ENCODE measurements at places on chromosomes 3 and 15.

GRCh38 chr15:48250640-48251076, 44.6 kb downstream of the SLC12A1 start:
- no peak for DNase-seq

- DNase-seq: no peak
Observed at GRCh38 chr3:139586420-139587017, 47.0 kb upstream of the RBP1 start.

DNA sequence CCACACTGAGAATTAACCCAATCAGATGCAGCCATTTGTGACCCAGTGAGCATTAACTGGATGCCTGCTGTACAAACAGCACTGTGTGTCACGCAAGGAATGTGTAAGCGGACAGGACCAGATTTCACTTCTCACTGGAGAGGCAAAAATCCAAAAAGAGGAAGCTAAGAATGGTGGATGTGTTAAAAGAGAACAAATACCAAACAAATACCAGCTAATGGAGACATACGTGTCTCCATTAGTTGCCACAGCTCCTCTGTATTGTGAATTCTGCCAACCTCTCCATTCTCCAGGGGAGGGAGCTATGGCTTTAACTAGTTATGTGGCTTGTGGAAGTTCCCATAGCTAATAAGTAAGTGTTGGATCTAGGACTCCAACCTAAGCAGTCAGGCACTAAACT, 2.6 kb downstream of the LTF start:
- no peak for DNase-seq

DNA sequence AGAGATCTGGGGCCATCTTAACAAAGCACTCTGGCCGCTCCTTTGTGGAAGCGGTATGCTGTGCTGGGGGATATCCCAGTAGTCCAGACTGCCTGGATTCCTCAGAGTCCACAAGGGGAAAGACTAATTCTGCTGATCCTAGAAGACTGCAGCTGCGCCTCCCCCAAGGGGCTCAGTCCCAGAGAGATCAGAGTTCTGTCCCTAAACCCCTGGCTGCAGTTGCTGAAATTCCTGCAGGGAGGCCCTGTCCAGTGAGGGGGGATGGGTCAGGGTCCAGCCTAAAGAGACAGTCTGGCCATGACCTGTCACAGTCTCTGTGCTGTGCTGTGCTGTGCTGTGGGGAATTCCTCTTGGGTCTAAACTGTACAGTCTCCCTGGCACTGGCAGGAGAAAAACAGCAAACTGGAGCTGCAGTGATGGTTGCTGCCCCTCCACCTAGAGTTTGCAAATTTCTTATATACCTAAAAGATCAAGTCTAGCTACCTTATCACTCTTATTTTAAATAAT, 575.1 kb upstream of the UBE2E2 start:
- DNase-seq: no peak

DNA sequence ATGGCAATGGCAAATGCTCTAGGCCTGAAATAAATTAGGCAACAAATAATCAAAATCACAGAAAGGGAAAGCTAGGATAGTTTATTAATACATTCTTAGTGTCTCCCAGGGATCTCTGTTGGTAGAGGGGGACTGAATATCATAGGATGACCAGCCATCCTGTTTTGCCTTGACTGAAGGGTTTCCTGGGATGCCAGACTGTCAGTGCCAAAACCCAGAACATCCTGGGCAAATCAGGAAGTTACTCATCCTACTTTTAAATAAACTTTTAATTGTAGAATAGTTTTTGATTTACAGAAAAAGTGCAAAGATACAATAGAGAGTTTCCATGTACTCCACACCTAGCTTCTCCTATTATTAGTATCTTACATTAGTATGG, 21.8 kb upstream of the SIAH2 start:
- DNase-seq: no peak

- DNase-seq: no peak
Observed at GRCh38 chr3:163821841-163822240, 1256.5 kb downstream of the SI start.

GRCh38 chr15:72907733-72908132, 124.2 kb upstream of the ADPGK start:
- DNase-seq: no peak

- DNase-seq: no peak
Observed at GRCh38 chr15:52559575-52559974, 9.3 kb downstream of the ARPP19 start.

DNA sequence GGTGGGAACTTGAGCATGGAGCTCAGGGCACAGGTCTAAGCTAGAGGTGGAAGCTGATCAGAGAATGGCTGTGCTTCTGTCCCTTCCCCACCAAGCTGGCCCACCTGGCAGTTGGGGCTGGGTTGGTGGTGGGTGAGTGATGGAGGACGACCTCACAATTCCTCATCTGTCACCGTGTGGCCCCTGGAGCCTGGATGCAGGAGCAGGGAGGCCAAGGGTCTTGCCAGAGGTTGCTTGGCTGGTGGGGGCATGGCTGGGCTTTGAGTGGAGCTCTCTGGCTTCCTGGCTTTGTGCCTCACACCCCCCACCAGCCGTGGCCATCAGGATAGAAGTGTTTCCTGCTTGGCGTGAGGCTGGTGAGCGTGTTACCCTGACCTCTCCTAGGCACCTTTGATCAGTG, 36.0 kb downstream of the FBLN2 start:
- no peak for DNase-seq

DNA sequence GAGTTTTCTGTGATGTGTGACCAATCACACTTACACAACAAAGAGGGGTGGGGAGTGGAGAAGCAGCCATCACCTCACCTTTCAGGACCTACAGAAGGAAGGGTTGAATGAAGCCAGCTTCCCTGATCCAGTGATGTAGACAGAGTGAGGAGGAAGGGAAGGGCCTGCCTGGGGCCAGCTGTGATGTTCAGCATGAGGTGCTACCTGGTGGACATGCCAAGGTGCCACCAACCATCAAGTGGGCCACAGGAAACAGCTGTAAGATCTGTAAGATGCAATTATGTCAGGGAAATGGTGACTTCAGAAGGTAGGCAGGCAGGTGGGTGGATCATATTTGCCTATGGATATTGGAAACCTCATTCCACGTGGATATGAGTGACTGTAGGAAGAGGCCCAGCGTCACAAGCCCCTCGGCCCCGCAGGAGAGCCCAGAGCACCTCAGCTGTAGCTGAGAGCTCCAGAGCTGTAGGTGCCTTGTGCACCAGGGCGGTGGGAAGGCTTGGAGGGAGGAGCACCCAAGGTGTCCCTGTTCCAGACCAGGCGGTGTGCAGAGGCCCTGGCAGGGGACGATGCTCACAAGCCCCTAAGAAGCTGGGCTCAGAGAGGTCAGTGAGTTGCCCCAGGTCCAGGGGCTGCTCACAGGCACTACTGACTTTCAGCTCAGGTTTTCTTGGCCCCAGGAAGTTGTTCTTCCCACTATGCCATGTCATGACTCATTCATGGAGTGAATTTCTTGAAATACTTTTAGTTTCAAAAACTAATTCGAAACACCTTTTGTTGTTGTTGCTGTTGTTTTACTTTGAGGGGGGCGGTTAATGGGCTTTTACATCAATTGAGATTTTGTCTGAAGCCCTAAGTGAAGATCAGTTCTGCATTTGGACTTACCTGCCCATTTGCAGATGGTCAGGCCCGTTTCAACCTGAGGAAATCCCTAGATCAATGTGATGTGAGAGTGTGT, 94.2 kb upstream of the ALDH1A3 start:
- DNase-seq: no peak

- no peak for DNase-seq
Observed at GRCh38 chr3:49278548-49278947, 1.5 kb upstream of the C3orf62 start.

GRCh38 chr3:184133840-184134745, 1.1 kb upstream of the EIF2B5 start:
- peak; percentile 64 for DNase-seq

DNA sequence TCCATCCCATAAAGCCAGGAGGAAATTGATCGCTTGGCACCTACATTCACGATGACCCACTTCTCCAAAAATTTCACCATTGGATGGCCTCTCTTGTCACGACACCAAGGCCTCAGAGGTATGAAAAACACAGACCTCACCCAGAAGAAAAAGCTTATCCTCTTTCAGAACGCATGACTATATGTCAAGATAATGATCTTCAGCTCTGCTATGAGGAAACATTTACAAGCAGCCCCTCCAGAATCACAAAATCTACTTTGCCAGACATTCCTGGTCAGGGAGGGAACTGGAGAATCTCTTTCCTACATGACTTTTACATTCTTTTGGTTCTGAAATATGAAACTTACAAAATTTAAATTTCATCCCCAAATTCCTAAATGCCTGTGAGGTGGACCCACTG, 122.7 kb downstream of the WNT5A start:
- no peak for DNase-seq

GRCh38 chr3:95514260-95514659, 1300.1 kb upstream of the EPHA6 start:
- no peak for DNase-seq

DNA sequence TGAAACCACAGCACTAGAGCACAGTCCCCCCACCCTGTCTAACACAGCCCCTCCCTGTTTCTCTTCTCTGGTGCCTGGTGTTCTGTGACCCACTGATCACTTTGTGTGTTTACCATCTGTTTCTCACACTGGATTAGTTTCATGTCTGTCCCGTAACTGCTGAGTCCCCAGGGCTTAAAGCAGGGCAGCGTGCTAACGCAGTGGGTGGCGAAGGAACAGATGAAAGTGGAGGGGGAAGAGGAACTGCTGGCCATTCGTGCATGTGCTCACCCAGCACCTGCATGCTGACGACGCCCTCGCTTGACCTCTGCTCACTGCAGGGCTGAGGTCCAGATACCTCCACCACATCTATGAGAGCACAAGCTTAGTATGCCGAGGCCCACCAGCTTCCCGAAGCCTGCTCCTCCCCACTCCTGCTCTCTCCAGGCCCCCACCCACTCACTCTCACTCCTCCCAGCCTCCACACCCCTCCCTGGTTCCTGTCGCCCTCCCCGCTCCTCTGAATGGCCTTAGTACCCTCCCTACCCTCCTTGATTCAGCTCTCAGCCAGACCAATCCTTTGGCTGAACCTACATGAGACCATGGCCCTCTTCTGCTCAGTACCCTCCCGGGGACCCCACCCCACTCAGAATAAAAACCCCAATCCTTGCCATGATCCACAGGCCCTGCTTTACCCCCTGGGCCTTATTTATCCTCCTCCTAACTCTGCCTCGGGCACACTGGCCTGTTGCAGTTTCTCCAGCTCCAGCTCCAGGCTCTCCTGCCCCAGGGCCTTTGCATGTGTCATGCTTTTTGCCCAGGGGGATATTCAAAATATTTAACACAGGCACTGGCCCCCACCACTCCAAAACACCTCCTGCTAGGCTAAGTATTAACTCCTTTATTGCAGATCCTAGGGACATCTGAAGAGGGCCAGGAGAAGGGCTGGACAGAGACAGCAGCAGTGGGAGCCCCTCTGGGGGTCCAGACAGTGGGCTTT, 15.1 kb upstream of the IQSEC1 start:
- no peak for DNase-seq

DNA sequence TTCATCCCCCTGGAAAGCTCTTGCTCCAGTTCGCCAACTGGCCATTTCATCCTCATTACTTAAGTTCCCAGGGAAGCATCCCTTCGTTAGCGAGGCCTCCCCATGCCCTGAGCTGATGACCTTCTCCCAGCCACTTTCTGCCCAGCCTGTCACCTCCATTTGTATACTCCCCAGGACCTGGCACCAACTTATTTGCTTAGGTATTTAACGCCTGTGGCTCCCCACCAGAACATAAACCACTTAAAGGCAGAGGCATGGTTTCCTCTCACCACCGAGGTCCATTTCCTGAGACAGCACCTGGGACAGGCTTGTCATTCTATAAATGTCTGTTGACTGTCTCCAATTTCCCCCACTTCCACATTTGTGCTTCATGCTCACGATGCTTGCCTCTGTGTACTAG, 189.0 kb downstream of the ZNF621 start:
- DNase-seq: no peak

DNA sequence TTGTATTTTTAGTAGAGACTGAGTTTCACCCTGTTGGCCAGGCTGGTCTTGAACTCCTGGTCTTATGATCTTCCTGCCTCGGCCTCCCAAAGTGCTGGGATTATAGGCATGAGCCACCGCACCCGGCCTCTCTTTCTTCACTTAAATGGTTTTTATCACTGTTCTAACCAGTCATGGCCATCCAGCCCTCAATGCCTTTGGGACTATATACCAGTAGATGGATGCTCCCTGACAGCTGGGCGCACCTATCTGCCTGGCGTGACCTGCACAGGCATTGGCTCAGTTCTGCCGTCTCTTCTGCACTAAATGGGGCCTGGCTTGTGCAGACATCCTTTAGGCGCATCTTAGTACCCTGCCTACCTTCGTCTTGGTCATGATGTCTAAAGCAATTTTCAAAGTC, 233.4 kb downstream of the ADAMTS17 start:
- no peak for DNase-seq

GRCh38 chr15:100691321-100691720, 88.9 kb downstream of the ASB7 start:
- no peak for DNase-seq

DNA sequence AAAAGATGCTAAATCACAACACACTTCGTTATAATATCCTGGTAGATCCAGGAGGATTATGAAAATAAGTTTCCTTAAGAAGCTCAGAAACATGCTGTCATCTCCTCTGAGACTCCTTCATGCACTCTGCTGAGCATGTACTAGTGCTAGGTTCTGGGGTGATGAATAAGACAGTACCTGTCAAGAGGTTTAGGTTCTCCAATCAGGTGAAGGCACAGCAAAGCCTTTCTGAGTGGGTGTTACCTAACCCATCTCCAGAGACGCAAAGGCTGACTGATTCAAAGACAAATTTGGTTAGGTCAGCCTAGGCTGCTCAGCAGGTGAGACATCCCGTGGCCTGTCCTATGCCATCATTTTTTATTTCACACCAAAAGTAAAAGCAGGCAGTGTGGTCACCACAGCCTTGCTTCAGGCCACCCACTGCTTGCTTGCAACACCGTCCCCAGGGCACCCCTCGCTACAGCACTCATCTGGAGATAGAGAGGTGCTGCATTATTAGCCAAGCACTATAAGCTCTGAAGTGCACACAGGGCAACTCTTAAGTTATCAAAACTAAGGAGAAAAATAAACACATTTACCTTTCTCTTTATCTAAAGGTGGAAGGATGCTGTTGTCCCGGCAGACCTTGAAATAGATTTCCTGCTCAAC, 117.2 kb downstream of the TJP1 start:
- DNase-seq: peak; percentile 39

DNA sequence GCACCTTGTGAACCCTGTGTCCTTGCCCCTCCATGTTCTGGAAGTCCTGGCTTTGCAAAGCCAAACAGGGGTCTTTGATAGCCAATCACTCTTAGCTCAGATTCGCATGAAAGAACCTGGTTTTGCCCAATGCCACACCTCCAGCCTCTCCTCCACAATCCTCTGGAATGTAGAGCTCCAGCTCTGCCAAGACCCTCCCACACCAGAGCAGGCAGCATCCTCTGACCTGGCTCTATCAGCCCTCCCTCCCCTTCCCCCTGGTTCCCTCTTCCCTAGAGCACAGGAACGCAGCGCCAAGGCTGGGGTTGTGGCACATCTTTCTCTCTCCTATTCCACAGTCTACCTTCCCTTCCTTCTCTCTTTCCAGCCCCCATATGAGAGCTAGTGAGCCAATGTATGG, 133.3 kb downstream of the RPLP1 start:
- DNase-seq: no peak

DNA sequence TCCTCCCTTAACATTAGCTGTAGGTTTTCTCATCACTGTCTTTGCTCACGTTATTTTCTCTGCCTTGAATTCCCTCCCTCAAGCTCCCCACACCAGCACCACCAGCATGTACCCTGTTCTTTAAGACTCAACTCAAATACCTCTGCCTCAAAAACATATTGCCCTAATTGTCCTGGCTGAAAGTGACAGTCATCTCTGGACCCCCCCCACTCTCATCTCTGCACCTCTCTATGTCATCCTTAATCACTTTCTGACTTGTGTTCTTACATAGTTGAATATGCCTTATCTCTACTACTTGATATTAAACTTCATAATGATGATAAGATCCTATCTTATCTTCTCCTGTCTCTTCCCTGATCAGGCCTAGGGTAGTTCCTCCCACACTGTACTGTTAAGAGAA, 345.2 kb upstream of the TPRG1 start:
- no peak for DNase-seq

All from nucleus accumbens (tissue), 56 donors.